ENCODE measurements at places on chromosomes 5 and 9.
A peak's percentile ranks its signal among the peaks of the same experiment; 100 is the strongest.

DNA sequence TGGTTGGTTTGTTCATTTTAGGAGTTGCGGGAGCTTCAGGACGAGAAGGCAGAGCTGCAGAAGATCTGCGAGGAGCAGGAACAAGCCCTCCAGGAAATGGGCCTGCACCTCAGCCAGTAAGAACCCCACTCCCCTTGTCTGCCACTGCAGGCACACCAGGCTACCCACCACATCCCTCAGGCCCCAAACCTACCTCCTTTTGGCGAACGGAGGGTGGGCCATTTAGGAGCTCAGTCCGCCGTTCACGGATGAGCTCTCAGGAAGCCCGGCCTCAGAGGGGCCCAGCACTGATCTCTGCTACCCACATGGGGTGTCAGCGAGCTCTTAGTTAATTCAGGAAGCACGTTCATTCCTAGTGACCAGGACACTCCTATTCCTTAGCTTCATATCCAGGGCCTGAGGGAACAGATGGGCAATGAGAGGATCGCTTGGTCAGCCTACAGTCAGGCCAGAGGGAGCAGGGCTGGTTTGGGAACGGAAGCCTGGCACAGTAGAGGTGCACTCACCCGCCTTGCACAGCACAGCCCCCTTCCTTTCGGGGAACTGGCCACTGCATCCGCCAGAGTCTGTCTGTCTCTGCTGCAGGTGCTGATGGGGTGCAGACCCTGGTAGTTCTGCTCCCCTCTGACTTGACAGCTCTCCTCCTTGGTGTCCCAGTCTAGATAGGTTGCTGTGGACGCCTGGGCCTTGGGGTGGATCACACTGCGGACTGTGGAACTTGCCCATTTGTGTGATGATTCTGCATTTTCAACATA lies 21.4 kb downstream of the HNRNPH1 start:
- no peak for DNase-seq

DNA sequence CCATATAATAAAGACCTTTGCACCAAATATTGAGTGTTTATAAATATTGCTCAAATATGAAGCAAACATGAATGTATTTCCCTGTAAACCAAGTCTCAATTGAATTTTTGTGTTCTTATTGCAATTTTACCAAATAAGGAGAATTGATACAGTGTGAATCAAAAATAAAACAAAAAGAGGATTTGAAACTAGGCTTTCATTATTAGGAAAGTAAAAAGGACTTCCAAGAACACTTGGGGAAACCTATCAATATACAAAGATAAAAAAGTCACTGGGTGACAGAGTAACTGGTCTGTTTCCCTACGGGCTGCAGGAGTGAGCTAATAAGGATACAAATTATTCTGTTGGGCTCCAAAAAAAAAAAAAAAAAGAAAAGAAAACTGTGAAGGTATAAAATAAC lies 44.8 kb upstream of the SNX2 start:
- DNase-seq, result no peak

DNA sequence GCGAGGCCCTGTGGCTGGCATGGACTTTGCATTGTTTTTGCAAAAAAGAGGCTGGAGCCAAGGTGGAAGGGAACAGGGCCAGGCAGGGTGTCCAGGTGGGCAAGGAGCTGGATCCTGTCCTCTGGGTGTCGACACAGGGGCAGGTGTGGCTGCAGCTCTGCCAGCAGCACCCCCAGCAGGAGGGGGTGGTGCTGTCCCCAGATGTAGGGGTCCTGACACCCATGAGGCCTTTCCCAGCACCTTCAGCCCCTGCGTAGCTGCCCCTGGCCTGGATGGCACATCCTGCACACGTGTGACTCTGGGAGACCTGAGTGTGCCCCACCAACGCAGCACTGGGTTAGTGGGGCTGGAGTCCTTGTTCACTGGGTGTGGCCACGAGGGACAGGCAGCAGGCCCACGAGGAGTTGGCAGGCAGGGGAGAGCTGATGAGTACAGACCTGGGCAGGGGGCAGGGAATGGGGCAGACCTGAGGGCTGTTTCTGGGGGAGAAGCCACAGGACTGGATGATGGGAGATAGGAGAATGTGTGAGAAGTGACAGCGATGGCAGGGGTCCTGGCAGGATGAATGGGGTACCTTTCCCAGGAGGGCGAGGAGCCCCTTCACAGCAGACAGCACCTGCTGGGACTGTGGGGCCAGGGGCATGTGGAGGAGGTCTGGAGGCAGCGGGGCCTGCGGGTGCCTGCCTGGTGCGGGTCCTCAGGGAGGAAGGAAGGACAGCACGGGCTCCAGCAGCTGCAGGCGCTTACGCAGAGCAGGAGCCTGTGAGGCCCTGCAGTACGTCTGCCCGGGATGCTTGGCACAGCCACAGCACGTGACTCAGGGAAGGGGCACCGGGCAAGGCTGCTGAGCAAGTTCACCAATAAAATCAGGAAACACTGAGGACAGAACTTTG lies 3.6 kb upstream of the RASGEF1C start:
- no peak for DNase-seq

GRCh38 chr9:133404454-133405002 lies 13.3 kb downstream of the REXO4 start:
- no peak for DNase-seq

- no peak for DNase-seq
Observed at GRCh38 chr9:122226142-122226757, 2.5 kb downstream of the LHX6 start.

GRCh38 chr5:63240063-63240755 lies 661.6 kb downstream of the LRRC70 start:
- no peak for DNase-seq

DNA sequence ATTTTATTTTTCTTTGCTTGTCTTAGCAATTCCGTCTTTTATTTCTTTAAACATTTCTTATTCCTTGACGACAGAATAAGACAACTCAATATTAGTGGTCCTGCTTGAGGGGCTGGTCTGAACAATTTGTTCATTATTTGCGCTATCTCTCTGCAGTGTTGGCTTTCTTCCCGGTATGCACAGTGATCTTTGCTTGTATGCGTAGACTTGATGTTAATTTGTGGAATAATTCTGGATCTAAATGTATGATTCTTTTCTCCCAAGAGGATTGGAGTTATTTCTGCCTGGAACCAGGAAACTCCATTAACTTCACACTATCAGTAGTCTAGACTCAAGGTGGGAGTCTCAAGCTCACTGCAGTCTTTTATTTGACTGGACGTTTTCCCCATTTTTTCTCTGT lies 80.4 kb downstream of the KDM4C start:
- DNase-seq, result no peak

DNA sequence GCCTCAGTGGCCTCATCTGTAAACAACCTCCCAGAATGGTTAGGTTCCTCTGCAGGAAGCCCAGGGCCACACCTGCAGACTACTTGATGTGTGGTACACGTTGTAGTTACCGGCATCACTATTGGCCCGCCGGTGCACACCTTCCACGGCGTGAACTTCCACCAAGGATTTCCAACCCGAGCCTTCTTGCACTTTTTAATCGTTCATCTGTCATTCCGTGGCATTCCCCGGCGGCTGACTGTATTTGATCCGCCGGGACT lies 5.3 kb upstream of the TRIM41 start:
- DNase-seq, result no peak

- peak; percentile 15 for DNase-seq
Observed at GRCh38 chr9:91426123-91426745, 2.6 kb upstream of the NFIL3 start.

GRCh38 chr5:145778144-145778900 lies 56.8 kb downstream of the PRELID2 start:
- no peak for DNase-seq

GRCh38 chr5:173753307-173754168 lies 134.6 kb upstream of the CPEB4 start:
- no peak for DNase-seq

DNA sequence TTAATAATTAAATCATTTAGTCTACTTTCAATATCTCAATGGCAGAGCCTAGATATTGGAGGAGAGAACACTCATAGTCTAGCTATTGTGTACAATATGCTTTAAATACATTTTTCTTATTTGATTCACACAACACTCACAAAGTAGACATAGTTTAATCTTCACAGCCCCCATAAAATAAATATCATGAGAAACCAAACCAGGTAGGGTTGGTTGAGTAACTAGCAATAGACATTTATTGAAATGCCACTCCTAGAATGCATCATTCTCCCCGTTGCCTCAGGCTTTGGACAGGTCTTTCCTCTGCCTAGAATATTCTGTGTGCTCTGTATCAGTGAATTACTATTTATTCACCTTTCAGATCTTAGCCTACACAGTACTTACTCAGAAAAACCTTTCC lies 141.9 kb downstream of the CEMIP2 start:
- no peak for DNase-seq

- DNase-seq, result no peak
Observed at GRCh38 chr5:103452666-103453065, 109.9 kb downstream of the NUDT12 start.

- no peak for DNase-seq
Observed at GRCh38 chr5:112918679-112919078, 3.3 kb downstream of the REEP5 start.

DNA sequence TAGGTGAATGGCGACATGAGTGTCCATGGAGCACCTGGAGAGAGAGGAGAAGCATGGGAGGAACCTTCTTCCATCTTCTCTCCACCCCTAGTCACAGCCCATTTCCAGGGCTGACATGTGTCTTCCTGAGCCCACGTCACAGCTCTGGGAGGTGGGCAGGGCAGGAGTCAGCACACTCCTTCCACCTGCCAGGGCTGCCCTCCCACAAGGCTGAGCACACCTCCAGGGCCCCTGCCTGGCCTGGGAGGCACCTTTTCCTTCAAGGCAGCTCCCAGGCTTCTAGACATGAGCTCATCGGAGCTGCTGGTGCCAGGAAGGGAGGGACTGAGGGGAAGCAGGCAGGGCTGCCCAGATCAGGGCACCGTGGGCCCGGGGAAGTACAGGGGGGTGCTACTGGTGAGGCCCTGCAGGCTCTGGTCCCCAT lies 13.6 kb upstream of the SYNPO start:
- no peak for DNase-seq

DNA sequence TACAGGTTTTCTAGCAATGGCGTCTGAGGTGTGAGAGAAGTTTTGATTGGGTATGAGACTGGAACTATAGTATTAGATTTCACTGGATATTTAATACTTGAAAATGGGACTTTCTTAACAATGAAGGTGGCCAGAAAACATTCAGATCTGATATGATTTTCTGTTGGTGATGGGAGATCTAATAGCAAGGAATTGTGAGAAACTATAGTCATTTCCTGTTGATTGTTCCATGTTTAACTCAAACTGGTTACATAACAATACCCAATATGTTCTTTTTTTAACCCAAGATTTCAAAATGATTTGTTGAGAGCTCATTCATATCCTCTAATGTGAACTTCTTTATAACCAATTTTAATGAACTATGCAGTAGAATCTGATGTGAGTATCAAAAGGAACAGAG lies 793.2 kb upstream of the RGMB start:
- DNase-seq, result no peak

GRCh38 chr5:66704790-66705425 lies 108.7 kb downstream of the MAST4 start:
- DNase-seq, result no peak

Measured in SW 1271 (cell line).